ENCODE measurements at places on chromosomes 1 and 21. TPM values are rescaled to one million over a fixed set of nuclear protein-coding genes. Genes with fewer than 3 reads are reported as not detected.

RGL1 gene
- 15.5 TPM for total RNA-seq

TRAF3IP3 gene
- 0.90 TPM for total RNA-seq

DNA sequence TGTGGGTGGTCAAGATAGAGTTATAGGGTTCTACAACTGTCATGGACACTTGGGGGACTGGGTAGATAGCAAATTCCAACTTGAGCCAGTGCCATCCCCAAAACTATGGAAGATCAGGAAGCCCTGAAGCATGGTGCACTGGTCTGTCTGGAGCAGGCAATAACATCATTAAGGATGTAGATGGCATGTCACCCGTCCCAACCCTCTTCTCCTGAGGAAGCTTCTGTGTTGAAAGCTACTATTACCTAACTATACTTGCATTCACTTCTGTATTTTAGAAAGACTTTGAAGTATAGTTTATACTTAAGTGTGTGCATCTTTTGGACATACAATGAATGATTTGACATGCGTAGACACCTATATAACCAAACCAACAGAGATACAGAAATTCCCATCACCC lies 32.9 kb downstream of the RABIF start:
- DNase-seq = no peak

DNA sequence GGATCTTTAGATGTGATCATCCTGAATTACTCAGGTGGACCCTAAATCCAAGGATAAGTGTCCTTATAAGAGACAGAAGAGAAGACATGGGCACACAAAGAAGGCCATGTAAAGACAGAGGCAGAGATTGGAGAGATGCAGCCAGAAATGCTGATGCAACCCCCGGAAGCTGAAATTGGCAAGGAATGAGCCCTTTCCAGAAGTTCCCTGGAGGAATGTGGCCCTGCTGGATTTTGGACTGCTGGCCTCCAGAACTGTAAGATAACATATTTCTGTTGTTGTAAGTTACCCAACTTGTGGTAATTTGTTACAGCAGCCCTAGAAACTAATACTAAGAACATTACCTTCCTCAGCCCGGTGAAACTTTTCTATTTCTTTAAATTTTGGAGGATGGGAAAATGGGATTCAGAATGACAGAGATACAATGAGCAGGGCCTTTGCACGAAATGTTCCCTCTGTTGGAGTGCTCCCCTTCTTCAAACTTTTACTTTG lies 11.2 kb upstream of the PLPP3 start:
- no peak for DNase-seq

- DNase-seq = no peak
Measured at GRCh38 chr1:147740391-147740790, 20.0 kb downstream of the GJA5 start.

DNA sequence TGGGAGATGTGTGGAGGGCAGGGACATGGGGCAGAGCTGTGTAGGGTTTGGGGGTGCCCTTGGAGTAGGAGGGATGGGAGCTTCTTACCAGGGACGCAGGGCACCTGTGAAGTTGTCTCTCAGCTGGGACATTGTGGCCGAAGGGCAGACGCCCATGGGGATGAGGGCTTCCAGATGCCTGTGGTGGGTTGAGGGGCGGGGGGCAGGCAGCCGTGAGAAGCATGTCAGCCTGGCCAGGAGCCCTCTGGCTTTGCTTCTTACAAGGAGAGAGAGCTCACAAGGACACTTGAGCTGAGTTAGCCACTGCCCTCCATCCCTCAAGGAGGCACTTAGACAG lies 8.5 kb downstream of the A3GALT2 start:
- DNase-seq = no peak

DNA sequence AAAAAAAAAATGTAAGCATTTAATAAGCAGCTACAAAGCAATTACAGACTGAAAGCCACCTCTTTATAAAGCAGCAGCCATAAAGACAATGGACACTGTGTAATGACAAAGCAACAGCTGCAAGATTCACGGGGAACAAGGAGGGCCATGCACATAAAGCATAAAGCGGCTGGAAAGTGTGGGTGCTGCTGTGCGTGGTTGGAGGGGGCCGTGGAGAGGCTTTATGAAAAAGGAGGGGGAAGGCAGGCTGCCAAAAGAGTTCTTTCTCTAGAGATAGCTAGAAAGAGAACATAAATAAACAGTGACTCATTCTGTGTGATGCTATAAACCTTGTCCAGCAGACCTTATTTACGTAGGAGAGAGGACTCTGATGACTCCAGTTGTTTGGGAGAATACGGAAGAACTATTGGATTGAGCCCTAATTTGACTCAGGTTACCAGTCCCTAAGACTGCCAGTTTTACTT lies 49.3 kb downstream of the ADAMTS1 start:
- DNase-seq = peak; percentile 77

GRCh38 chr1:27577504-27578188 lies 26.3 kb downstream of the AHDC1 start:
- DNase-seq = no peak

DNA sequence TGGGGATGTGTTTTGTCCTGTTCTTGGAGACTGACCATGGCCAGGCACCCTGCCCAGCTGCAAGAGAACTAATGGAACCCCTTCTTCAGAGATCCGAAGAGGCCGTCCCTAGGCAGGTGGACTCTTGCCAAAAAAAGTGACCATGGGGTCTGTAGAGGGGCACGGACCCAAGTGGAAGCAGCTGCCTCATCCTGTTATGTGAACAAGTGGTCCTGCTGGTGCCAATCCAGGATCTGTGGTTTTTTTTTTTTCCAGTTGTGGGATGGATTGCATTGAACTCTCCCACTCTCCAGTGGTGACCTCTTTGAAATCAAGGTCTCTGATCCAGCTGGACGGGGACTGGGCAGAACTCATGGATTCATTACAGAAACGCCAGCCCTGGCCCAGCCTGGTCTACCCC lies 71.2 kb downstream of the ARHGEF10L start:
- DNase-seq = no peak
